Neural progenitor cell (in vitro differentiated cells): ENCODE measurements at places on chromosomes 5 and 9. TPM values are rescaled to one million over a fixed set of nuclear protein-coding genes. Genes with fewer than 3 reads are reported as not detected.

Gene SRD5A1
- 16.2 and 33.5 TPM in 2 replicates for total RNA-seq

Gene SPATA31A3
- total RNA-seq = not detected in 2 replicates

- peak; percentile 85 for DNase-seq
Measured at GRCh38 chr9:134066913-134067851, 644 bp downstream of the BRD3 start.

Gene DNM1
- 30.1 and 52.7 TPM in 2 replicates for total RNA-seq

- DNase-seq = no peak
Measured at GRCh38 chr5:39650008-39650762, 225.4 kb upstream of the DAB2 start.

Gene RNF183
- total RNA-seq = 0.09 and 0.28 TPM in 2 replicates

Gene HTR1A
- 0.22 TPM in 1 of 2 replicates, not detected in the other for total RNA-seq

Gene PRSS3
- not detected in 2 replicates for total RNA-seq

- peak; percentile 56 for DNase-seq
Measured at GRCh38 chr5:65262649-65263059, 219.1 kb downstream of the ADAMTS6 start.

GRCh38 chr9:132806723-132807421 is 71.2 kb downstream of the AK8 start:
- DNase-seq = peak; percentile 55

DNA sequence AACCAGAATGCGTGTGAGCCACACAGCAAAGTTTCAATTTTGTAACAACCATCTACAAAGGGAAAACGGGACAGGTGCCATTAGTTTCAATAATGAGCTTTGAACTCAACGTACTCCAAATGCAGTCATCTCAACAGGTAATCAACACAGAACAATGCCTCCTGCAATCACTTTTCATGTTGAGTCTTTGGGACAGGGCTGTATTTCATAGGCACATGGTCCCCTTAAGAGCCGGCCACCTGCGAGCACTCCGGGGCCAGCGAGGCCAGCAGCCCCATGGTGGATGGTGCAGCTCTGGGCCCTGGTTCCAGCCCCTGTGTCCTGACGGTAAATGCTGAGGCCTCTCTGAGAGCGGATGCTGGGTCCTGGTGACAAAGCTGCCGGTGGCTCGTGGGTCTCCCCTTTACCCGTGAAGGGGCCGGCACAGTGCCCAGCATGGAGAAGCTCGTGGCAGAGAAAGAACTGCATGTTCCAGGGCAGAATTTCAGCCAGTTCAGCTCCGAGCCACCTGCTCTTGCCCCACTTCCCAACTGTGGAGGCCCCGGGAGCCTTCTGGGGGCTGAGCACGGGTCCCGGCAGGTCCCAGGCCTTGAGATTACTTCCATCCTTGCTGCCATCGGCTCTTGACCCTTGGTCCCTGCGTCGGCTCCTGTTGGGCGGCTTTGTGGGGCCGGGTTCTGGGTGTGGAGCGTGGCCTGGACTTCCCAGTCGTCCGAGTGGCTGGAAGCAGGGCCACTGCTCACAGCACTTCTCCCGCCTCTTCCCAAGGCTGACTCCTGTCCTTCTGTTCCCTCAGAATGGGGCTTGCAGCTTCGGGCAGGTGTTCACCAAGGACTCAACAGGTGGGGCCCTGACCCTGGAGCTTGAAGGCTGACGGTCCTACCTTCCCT is 26.1 kb upstream of the RNU6ATAC start:
- no peak for DNase-seq

DNA sequence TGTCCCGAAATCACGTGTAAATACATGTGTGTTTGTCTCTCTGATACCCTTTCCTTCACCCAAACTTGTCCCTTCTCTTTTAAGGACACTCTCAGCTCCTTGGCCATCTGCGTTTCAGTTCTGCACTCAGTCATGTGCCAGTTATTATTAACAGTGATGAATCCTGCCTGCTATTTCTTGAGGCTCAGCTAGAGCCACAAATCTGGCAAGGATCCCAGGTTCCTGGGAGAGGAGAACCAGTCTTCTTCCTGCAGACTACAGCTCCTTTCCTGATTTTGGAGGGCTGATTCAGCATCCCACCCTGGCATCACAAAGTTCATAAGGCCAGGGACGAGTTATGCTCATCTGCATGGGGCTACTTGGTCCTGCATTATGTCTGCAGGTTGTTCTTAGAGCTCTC is 5.6 kb downstream of the MAMDC2 start:
- DNase-seq = no peak

DNA sequence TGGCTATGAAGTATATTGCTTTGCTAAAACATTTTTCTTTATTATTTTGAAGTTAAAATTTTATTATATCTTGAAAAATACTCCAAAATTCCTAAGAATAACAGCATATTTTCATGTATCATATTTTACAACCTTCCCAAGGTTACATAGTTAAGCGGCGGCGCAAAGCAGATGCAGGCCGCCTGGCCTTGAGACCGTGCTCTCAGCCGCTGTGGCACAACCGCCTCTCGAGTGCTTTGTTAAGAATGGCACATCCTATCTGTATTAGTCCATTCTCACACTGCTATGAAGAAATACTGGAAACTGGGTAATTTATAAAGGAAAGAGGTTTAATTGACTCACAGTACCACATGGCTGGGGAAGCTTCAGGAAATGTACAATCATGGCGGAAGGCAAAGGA is 228.8 kb downstream of the ARRDC3 start:
- DNase-seq = no peak

Gene SLC36A3
- not detected in 2 replicates for total RNA-seq

- peak; percentile 88 for DNase-seq
Measured at GRCh38 chr5:59188419-59189225, 605.7 kb downstream of the RAB3C start.

Gene AGTPBP1
- total RNA-seq = 81.5 and 122 TPM in 2 replicates

DNA sequence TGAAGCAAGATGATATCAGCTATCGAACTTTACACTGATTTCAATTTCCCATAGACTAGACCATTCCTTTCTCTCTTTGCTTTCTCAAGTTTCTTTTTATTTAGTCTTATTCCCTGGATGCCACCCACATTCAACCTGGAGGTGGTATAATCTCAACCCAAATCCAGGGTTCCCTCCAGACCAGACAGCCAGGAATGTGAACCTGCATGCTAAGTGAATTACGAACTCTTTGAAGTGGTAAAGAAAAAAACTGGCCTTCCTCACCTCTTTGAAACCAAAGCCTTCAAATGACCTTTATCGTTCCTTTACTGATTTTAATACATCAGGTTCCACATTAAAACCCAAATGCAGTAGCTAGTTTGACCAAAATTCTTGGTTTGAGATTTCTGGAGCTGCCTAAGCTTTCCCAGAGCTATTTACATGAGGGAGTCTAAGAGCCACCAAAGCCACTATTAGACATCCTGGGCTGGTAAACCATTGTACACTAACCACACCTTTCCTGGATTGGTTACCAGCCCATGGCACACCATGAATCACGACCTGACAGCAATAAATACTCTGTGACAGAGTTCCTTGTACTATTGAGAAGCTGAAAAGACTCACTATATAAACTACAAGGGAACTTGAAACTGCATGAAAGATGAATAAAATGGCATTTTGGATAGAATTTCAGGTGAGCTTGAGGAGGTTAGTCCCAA is 323.7 kb downstream of the ADAMTS6 start:
- DNase-seq = no peak

Gene INVS
- 24.3 and 29.2 TPM in 2 replicates for total RNA-seq

DNA sequence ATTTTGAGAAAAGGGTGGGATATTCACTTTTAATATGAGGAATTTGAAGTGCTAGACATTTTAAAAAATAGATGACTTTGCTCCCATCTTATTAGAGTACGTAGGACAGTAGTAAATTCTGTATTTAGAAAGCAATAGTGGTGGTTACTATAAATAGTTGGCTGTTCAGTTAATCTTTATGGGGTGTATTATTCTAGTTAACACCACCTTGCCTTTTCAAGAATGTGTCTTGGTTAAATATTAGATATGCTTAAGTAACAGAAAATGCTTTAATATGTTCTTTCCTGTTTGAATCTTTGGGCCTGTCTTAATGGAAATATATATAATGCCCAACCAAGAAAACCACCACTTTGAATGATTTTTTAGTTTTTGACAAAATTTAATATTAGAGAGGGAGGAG is 608.7 kb upstream of the FAM174A start:
- no peak for DNase-seq

DNA sequence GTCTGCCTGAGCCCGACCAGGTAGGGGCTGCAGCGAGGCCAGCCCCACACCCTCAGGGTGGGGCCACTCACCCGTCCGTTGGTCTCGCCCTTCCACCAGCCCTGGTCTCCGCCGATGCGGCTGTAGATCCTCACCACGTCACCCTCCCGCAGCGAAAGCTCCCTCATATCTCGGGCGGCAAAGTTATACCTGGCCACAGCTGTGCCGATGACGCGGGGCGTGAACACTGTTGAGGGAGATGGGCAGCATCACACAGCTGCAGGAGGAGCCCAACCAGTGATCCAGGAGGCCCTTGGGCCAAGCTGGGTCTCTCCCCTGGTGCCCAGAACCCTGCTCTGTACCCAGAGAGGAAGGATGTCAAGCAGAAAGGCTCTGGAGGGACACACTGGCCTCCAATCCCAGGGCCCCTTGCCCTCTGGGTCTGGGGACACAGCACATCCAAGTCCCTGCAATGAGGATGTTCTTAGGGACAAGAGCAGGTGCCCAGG is 30.3 kb upstream of the SARDH start:
- DNase-seq = no peak

DNA sequence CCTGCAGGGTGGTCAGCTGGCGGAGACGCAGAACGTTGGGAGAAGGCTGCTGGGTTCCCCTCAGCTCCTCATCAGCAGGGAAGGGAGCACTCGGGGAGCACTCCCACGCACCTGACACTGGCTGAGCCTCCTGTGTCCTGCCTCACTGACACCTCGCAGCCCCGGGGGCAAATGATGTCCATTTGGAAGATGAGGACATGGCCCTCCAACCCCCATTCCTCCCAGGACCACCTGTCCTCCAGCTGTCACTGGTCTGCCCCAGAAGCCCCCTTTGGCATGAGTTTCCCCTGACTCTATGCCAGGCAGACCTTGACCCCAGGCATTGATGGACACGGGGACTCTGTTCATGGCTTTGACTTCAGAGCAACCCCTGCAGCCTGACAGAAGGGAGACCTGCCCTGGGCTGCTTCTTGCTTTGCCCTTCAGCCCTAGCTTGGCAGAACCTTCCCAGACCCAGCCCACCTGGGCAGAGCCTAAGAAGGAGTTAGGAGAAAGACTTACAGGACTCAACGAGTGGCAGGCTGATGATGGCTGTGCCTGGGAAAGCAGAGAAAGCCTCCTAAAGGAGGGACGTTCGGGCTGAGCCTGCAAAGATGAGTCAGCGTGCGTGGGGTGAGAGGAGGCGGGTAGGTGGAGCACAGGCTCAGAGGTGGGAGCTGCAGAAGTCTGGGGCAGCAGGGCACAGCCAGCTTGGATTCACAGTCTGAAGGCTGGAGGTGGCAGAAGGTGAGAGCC is 90.6 kb downstream of the LMX1B start:
- DNase-seq = peak; percentile 20

DNA sequence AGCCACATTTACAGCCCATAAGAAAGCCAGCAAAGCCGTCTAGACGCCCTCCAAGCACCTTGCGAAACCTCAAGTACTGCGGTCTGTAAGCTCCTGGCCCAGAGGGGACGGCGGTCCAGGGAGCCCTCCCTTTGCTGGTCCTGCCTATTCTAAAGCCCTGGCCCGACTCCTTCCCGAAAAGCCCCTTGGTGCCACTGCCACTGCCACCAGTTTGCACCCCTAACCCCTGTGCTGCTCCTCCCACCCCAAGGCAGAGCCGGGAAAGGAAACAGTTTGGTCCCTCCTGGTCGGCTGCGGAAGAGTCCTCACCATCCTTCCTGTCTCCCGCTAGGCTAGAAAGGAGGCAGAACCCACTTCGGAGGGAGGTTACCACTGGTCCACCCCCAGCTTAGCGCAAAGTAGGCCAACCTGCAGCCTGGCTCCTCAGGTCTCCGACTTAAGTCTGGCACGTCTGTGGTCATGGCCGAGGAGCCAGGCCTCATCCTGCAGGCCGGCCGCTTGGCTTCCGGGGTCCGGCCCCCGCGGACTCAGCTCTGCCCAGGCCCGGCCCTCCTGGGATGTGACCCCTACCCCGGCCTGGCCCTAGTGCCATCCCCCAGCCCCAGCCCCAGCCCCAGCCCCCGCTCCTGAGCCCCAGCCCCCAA is 916 bp downstream of the TOR1A start:
- DNase-seq = peak; percentile 36

DNA sequence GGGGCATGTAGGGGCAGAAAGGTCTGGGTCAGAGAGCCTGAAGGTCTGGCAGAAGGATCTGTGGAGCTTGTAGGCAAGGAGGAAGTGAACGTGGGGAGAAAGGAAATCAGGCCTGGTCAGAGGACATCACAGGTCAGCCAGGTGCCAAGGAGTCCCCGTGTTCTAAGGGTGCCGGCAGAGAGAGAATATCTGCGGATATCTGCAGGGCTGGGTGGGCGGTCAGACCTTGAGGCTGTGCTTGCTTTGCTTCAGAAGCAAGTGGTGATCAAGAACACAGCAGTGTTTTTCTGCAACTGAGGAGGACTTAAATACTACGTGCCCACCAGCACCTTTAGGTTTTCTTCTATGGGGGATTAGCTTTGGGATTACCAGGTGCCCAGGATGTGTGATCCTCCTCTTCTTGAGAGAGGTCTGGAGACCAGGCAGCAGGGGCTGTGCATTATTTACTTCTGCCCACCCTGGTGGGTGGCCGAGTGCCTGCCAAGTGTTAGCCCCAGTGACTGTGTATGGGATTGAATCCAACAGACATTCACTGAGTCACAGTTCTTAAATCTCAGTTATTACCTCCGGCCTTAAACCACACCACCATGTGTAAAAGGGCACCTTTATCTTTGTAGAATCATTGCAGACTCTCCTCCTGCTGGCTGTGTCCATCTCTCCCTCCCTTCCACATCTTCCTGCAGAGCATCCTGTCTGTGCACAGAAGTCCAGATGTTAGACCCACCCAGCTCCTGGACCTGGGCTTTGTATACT is 12.5 kb upstream of the SHB start:
- no peak for DNase-seq

DNA sequence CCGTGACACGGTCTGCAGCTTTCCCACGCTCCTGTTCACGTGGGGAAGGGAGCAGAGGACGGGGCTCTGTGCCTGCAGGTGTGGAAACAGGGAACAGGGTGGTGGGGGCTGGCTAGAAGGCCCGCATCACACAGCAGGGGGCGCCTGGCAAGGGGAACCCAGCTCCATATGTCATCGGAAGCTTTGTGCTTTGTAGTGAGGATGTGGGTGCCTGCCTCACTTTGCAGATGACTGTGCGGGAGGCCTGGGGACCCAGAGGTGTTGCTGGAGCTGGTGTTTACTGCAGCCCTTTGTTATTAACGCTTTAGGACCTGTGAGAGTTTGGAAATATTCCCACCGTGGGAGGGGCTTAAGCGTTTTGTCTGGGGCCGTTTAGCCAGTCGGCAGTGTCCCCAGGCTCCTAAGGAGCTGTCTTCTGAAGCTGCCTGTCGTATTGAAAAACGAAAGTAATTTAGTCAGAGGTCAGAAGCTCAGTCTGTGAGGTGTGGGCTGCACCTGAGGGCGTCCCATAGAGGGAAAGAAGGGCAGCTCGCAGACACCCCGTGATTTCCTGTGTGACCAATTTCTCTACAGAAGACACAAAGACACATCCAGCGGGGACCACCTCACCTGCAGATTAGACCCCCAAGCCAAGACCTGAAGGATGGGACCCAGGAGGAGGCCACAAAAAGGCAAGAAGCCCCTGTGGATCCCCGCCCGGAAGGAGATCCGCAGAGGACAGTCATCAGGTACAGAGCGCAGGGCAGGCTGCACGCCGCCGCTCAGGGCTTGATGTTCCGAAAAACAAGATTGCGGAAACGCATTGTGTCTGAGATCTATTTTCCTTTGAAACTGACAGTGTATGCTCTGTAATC is 9.1 kb downstream of the MAN1B1 start:
- no peak for DNase-seq

GRCh38 chr9:29775491-29775890 is 2202.2 kb upstream of the C9orf72 start:
- DNase-seq = no peak
